ENCODE measurements at places on chromosomes 16 and 17.

DNA sequence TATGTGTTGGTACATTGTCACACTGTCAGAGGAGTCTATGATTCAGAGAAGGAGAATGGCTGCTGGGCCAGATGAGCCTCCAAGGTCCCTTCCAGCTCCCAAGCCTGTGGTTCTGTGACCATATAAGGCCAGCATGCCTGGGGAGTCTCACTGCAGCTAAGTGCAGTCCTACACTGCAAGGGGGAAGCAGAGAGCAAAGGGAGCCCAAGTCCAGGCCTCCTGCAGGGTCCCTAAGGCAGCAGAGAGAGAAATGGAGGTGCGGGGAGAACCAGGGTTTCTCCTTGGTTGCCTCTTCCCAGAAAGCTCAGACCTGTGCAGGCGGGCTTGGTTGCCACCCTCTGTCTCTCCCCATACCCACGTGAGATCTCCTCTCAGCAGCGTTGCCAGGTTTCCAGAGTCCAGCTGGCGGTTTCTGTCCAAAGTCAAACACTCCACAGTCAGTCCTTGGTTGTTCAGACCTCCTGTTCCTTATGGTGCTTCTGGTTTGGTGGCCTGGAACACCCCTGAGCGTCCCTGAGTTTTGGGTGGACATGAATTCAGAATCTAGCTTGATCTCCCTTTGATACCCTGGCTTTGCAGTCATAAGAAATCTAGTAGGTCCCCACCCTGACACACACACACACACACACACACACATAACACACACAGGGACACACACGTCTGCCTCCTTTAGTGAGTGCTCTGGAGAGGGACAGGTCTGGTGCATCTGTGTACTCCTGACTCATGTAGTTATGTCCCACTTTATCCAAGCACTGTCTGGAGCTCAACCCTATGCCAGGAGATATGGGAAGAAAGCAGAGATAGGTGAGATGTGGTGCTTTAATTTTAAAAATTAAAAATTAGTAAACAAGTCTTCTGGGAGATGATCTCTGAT, 78.8 kb downstream of the GNAO1 start:
- DNase-seq, result no peak

DNA sequence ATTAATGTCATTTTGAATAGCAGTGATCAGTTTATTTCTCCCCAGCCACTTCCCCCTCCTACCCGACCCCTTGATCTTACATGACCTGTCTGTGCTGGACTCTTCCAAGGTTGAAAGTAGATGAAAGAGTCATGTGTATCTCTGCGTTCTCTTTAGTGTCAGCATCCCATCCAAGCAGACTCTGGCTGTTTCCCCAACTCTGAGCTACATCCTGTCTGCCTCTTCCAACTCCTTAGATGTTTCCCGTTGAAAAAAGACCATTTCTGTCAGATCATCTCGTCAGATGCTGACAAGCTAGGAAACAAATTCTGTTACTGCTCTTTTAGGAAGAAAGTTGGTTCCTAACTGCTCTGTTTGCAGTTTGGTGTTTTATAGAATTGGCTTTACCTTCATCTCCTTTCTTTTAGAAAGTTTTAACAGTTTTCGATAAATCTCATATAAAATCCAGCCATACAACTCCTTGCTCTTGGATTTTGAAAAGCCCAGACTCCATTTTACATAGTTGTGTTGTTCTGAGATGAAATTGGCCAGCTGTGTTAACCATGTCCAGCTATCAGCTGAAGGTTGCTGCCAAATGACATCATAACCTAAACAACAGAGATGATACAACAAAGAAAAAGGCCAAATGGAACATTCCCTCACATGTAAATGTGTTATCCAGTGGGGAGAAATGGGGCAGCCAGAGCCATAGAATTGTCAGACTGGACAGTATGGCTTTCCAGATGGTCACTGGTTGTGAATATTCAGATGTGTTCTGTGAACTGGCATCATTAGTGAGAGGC, 43.5 kb downstream of the CYB561 start:
- no peak for DNase-seq

- no peak for DNase-seq
Observed at GRCh38 chr17:2192367-2193057, 111.1 kb downstream of the SMG6 start.

GRCh38 chr16:82874271-82874670, 247.5 kb downstream of the CDH13 start:
- DNase-seq, result no peak

DNA sequence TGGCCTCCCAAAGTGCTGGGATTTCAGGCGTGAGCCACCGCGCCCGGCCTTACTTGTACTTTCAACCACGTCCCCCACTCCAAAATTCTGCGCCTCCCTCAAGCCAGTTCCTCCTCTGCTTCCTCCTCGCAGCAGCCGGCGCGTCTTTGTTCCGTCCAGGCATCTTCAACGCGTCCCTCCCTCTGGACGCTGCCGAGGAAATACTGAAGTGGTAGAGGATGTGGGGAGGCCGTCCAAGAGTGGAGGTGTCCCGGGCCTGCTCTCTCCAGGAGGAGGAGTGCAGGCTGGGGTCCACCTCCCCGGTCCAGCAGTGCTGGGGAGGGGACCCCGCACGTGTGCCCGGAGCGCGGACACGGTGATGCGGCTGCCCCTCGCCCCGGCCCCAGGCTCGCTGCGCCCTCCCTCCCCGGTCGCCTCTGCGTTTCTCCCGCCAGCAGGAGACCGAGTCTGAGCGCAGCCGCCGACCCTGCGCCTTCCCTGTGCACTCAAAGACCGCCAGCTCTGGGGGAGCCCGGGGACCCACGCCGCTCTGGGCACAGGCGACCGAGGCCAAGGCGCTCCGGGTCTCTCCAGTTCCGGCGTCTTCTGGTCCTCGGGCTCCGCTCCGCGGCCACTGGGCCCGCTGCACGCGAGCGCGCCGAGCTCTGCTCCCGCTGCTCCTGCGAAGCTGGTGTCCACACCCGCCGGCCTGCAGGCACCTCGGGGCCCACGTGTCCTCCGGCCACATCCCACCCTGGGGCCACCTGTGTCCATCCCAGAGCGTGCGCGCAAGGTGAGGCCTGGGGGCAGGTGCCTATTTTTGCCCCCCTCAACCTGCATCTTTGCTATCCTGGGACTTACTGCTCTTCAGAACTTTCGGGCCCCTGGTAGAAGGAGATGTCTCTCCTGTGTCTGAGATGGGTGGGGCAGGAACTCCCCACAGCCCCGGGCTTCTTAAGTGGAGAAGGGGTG, 31.7 kb downstream of the OSBPL7 start:
- DNase-seq, result no peak

GRCh38 chr17:60770946-60771422, 93.3 kb downstream of the BCAS3 start:
- no peak for DNase-seq

DNA sequence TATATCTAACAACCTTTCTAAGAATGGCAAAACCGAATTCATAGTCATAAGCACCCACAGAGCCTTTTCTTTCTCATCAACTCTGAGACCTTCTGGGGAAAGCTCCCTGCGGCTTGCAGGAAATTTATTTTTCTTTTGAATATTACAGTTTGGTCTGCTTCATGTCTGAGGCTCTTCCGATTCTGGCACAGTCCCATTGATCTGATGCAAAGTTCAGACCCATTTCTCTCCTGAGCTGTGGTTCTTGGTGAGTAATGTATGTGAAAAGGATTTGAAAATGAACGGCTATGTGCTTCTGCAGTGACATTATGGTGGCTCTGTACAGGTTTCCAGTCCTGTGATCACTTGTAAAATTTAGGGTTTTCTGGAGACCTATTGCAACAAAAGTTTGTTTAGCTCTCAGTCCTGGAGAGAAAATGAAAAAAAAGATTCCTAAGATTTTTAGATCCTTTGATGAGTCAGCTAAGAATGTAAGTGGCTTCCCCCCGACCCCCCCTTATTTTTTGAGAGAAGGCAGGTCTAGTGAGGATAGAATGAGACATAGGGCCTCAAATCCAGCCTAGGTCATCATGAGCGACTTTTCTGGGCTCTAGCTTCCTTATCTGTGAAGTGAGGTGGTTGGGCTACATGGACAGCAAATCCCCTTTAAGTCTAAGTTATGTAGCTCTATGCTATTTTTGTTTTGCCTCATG, 4.6 kb downstream of the GAN start:
- DNase-seq, result no peak

- DNase-seq, result no peak
Observed at GRCh38 chr16:88341551-88342290, 41.0 kb upstream of the ZNF469 start.

- DNase-seq, result peak; percentile 11
Observed at GRCh38 chr17:57739402-57740234, 5.5 kb downstream of the CCDC182 start.

- DNase-seq, result no peak
Observed at GRCh38 chr17:80724775-80725266, 180.2 kb downstream of the RPTOR start.

DNA sequence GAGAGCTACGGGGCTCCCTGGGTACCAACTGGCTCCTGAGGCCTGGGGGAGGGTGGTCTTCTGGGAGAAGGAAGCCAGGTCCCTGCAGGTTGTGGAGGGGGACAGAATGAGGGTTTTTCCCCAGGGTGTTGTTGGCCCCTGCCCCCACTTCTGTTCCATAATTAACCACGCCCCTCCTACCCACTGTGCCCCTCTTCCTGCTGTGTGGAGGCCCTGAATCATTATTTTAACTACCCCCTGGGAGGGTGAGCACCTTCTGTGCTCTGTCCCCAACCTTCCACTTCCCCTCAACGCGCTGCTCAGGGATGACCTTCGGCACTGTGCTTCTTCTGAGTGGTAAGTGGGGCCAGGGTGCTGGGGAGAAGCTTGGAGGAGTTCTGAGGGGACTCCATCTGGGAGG, at the start of gene ITGAD:
TSS of gene ITGAD (plus strand) at position 280 of the 400 bp plus-strand sequence. CDS start at position 306, 26 bp downstream.
- no peak for DNase-seq

DNA sequence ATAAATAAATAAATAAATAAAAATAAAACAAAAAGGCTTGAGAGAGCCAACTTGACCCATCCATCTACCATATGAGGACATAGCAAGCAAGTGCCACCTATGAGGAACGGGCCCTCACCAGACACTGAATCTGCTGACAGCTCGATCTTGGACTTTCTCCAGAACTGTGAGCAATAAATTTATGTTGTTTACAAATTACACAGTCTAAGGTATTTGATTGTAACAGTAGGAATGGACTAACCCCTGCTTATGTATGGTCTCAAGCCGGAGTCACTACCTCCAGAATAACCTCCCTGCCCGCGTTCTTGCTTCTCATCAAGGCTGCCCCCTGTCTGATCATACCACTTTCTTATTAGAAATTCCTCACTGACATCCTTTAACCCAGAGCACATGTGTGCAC, 9.9 kb downstream of the SLC5A11 start:
- no peak for DNase-seq

- DNase-seq, result no peak
Observed at GRCh38 chr17:41651625-41652460, 27.5 kb upstream of the KRT17 start.

DNA sequence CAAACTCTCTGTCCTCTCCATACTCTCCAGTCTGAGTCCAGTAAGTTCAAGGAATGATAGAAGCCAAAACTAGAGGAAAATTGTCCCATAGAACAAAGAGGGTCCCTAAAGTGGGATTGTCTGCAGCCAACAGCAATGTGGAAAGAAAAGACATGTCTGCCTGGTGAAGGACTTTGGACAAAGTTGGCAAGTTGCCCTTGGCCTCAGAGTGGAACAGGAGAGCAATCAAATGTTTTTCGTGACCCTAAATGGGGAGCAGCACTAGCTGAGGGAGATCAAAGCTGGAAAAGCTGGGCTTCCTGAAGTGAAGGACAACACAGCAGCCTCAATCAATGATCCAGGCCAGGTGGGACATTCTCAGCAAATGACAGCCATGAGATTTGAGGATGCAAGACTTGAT, 183.5 kb downstream of the CHD9NB start:
- DNase-seq, result no peak

DNA sequence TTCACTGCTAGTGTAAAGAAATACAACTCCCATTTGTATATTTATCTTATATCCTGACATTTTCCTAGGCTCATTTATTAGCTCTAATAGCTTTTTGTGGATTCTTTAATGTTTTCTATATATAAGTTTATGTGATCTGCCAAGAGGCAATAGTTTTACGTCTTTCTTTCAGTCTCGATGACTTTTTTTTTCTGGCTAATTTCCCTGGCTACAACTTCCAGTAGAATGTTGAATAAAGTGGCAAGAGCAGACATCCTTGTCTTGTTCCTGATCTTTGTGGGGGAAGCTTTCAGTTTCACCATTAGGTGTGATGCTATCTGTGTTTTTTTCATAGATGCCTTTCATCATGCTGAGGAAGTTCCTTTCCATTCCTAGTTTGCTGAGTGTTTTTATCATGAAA, 43.9 kb upstream of the ABCA3 start:
- no peak for DNase-seq

DNA sequence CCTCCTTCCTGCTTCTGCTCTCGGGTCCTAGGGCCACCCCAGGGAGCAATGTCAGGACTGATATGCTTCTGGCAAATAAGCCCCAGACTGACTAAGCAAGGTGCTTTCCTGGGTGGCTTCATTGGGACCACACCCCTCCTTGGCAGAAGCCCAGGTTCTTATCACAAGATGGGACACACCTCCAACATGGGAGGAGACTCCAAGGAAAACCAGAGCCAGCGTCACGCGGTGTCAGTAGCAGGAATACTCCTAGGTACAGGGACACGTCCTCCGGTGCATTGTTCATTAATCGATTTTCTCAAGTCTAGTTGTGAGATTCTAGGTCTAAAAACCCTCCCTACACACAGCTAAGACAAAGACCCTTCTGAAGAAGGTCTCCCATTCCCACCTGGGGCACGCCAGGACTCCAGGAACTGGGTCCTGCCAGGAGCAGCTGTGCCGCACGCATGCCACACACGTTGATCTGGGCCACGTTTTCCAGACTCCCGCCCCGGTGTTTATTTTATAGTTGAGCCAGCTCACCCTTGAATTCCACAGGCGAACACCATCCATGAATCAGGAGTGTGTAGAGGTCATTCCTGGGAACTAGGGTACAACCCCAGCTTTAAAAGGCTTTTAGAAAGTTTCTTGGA, 30.8 kb downstream of the FA2H start:
- peak; percentile 33 for DNase-seq

DNA sequence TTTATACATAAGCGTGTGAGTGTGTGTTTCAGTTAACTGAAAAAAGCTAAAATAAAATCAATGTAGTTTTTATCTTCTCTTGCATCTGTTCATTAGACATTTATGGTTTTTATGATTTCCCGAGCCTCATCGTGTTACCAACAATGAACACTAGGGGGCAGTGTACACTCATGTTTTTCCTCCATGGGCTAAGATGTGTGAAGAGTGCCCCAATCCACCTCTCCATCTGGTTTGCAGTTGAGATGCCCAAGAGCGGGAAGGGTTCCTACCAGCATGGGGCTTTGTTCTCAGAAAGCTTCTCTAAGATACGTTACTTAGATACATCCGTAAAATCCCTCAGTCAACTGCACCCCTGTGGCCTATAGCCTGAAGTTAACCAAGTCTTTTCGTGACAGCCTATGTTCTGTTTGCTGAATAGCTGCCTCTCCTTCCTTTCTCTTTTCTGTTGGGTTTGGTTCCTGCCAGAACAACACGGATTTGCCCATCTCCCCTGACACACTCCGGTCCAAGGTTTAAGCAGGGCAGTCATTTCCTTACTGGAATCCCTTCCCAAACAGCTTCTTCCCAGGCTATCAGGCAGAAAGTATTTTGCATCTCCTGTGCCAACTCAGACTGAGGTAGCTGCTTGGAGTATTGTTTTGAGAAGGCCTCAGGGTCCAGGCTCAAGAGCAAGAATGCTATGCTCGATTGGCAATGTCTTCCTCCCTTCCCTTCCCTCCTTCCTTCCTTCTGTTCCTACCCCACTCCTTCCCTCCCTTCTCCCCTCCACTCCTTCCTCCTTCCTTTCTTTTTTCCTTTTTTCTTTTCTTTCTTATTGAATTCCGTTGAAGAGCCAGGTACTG, 12.9 kb upstream of the ELAC2 start:
- peak; percentile 73 for DNase-seq

Data from hematopoietic multipotent progenitor cell treated with erythropoietin and hydrocortisone succinate and interleukin-3 and kit ligand, for 15 days (in vitro differentiated cells).